ENCODE measurements at places on chromosomes 5 and 9.
A peak's percentile ranks its signal among the peaks of the same experiment; 100 is the strongest.

GRCh38 chr9:91502475-91502874 is 78.8 kb upstream of the NFIL3 start:
- DNase-seq, result no peak

DNA sequence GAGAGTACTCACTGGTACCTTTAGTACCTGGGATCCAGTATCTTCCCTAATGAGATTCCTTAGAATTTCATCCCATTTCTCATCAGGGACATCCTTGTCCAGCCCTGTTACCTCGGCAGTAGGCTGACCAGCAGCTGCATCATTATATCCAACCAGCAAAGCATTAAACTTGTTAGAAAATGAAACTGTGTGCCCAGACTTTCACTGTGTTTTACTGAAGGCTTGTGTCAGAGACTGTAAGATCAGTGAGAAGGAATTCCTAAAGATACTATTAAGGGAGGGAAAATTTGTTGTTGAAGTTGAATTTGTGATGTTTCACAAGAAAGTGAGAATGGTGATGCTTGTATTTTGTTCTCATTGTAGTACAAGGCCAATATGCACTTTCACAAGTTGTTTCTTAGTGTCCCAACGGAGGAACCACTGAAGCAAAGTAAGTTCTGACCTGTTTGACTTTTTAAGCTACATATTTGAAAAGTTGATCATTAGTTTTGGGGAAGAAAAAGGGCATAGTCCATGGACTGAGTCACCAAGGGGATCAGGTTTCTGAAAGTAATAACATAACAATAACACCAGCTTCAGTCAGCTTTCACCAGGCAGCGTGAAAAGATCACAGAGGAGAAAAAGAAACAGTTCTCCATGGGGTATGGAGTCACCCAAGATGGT is 48.8 kb downstream of the GRAMD2B start:
- no peak for DNase-seq

GRCh38 chr5:16585041-16585667 is 31.6 kb downstream of the RETREG1 start:
- no peak for DNase-seq

DNA sequence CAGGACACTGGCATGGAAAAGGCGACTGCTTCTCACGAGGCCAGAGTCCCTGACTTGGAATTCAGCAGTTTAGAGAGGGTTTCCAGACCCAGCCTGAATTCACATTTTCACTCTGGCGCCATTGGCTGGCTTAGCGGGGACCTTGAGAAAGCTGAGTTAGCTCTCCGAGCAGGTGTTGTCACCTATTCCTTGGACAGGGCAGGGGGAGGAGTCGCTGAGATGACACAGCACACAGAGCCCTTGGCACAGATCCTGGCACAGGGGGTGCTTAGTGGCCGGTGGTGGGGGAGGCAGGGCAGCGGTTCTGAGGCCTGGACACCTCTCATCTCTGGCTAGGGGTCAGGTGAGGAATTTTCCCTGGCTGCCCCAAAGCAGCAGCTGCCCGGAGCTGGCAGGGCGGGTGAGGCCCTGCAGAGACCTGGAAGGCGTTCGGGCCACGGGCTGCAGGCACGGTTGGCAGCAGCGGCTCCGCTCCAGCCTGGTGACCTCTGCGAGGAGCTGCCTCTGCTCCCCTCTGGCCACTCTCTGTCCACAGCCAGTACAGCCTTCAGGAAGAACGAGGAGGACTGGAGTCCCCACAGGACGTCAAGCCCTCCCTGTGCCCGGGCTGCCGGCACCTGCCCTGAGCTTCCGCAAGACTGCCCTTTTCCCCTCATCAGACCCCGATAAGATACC is 72.4 kb upstream of the RAPGEF1 start:
- DNase-seq, result no peak

DNA sequence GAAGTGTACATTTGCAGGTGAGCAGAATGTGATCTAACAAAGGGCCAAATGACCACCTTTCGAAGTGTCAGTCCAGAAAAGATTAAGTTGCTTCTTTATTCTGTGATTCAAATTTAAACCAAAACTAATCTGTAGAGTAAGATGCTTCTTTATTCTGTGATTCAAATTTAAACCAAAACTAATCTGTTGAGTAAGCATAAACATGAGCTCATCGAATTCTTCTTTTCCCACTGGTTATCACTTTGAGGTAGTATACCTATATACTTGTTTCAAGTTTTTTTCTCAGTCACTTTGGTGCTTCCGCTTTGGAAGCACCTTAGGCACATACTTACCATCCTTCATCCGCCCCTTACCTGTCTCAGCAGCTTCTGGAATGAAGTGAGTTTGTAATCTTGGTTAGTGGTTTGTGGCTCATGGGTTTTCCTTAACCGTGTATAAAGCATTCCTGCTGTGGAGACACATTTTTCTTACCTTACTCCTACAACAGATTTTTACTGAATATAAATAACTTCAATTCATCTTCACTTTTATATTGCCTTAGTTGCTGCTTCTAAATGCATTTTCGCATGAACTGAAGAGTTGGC is 40.7 kb upstream of the CTXN3 start:
- no peak for DNase-seq

GRCh38 chr5:134268019-134268601 is 42.2 kb upstream of the PPP2CA start:
- DNase-seq, result no peak

GRCh38 chr5:39159811-39160490 is 59.4 kb downstream of the FYB1 start:
- DNase-seq, result no peak

- peak; percentile 8 for DNase-seq
Observed at GRCh38 chr5:108727651-108728565, 19.8 kb upstream of the FER start.

Data from stimulated activated CD4-positive, alpha-beta T cell treated with anti-CD3 and anti-CD28 coated beads, Interleukin-1b, Interleukin-23, amount 100 ng/mL, for 1 hour (primary cell).